ENCODE measurements at places on chromosomes 13 and 19.

- DNase-seq: no peak
Measured at GRCh38 chr13:46195016-46195415, 13.0 kb upstream of the LCP1 start.

- DNase-seq: peak; percentile 83
Measured at GRCh38 chr19:4014541-4015491, 7.3 kb downstream of the PIAS4 start.

GRCh38 chr13:44013758-44014291 is 134.1 kb downstream of the LACC1 start:
- DNase-seq: no peak

DNA sequence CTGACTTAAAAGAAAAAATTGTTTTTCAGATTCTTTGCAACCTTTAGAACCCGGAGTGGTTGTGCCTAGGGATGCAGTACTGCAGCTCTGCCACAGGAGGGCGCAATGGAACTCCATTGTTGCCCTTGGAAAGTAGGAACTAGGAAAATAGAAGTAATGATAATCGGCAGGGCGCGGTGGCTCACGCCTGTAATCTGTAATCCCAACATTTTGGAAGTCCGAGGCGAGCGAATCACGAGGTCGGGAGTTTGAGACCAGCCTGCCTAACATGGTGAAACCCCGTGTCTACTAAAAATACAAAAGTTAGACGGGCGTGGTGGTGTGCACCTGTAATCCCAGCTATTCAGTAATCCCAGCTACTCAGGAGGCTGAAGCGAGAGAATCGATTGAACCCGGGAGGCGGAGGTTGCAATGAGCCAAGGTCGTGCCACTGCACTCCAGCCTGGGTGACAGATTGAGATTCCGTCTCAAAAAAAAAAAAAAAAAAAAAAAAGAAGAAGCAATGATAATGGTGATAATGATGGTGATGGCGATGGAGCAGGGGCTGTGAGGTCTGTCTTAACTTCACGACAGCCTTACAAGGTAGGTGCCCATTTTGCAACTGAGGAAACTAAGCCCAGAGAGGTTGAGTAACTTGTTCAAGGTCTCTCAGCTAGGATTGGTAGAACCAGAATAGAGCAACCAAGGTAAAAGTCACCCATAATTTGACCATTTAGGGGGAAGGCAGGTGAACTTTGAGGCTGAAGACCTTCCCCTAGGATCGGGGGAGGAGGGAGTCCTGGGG is 5.5 kb upstream of the ADAMTS10 start:
- no peak for DNase-seq

DNA sequence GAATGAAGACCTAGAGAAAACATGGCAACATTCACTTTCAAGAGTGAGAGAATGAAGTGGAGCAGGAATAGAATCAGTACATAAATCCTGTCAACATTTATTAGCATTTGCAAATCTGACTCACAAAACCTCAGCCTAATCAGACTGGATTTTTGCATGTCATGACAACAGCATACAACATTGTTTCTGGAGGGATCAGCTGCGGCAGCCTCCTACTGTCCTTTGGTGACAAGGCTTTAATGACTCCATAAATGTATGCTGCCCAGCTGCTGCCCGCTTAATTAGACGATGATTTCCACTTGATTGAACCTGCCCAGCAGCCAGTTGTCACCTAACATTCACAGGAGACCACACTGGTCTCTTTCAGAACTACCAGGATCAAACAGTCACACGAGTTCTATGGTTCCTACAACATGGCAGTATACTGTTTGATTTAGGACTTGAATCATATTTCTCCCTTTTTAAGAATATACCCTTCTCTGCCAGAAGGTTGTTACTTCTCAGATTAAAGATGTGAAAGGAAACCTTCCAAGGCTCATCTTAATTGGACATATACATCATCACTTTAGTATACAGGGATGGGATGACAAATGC is 9.3 kb downstream of the EBPL start:
- DNase-seq: no peak

DNA sequence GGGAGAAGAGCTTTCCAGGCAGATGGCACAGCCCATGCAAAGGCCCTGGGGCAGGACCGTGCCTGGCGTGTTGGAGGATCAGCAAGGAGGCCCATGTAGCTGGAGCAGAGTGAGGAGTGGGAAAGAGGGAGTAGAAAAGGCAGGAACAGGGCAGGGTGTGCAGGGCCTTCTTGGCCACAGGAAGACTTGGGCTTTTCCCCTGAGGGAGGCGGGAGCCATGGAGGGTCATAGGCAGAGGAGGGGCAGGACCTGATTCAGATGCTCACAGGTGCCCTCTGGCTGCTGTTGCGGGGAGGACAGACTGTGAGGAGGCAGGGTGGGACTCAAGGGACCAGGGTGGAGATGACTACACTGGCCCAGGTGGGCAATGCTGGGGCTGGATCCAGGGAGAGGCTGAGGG is 13.8 kb upstream of the PTPRS start:
- DNase-seq: no peak

DNA sequence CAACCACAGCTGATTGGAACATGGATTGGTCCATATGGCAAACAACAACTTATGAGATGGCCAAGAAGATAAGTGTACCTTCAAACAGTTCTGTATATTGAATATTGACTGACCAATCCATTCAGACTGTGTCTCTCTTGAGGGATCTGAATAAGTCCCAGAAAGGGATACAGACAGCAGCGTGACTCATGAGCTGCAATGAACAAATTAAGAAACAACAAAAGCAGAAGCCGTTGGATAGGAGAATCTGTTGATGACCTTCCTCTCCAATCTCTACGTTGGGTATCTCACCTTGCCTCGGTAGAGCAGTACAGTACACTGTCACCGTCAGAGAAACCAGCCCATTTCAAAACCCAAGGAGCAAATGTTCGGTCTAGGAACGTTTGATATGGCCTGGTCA is 21.3 kb downstream of the MBD3L2B start:
- DNase-seq: no peak

GRCh38 chr13:29005035-29005762 is 185.1 kb downstream of the MTUS2 start:
- DNase-seq: no peak

GRCh38 chr13:39224671-39225240 is 186.5 kb downstream of the NHLRC3 start:
- no peak for DNase-seq

GRCh38 chr13:112202266-112202665 is 135.3 kb downstream of the SOX1 start:
- DNase-seq: no peak

All from cerebellum (tissue), 4 donors.